Progenitor cell of endocrine pancreas (in vitro differentiated cells): ENCODE measurements at places on chromosomes 5 and 9. TPM values are rescaled to one million over a fixed set of nuclear protein-coding genes. Genes with fewer than 3 reads are reported as not detected.

The LCN9 gene
- 0.57 and 1.5 TPM in 2 replicates for total RNA-seq

- DNase-seq: no peak
Observed at GRCh38 chr5:54577528-54577927, 60.0 kb downstream of the SNX18 start.

GRCh38 chr5:110248921-110249320 lies 477.6 kb downstream of the TMEM232 start:
- DNase-seq: no peak

DNA sequence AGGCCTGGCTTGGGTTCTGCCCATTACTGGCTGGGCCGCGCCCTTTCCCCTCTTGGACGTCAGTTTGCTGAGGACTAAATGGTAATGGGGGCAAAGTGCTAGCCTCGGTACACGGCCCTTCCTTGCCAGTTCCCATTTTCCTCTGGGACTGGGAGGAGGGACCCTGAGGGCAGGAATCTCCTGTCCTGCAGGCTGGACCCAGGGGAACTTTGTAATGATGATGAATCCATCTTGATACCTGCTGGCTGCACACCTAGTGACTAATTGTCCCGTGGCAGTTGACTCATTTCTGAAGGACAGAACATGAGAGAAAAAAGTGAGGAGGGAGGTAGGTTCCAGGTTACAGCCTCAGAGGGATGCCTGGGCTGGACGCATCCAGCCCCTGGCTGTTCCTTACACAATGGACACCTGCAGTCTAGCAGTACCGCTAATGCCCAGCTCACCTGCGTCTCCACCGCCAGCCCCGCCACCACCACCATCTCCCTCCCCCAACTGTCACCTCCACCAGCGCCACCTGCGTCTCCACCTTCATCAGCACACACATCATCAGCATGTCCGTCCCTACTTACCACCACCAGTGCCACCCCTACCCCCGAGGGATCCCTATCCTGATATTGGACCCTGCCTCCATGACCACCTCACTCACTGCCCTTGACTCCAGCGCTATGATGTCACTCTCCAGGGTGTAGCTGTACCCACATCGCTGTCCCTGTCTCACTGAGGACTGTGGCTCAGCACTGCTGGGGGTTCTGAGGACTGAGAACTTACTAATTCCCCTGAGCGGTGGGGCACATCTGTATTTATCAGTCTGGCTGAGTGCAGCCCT lies 4.3 kb downstream of the CDHR2 start:
- no peak for DNase-seq

The ARID3C gene
- total RNA-seq: 8.5 and 12.0 TPM in 2 replicates

DNA sequence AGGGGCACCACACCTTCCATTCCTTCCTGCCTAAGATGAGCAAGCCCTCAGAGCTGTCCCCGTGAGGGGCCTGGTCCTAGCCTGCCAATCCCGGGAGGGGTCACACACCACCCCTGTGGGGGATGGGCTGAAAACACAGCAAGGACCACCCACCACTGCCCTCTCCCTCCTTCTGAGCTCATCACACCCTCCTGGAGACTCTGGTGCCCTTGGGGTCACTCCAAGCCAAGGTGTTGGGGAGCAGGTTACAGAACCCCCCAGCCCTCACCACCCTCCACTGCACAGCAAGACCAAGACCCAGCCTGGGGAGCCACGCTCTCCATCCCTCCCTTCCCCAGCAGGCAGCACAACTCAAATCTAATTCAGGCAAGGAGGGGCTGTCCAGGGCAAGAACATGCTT lies 60.5 kb upstream of the PPP1R26 start:
- no peak for DNase-seq

DNA sequence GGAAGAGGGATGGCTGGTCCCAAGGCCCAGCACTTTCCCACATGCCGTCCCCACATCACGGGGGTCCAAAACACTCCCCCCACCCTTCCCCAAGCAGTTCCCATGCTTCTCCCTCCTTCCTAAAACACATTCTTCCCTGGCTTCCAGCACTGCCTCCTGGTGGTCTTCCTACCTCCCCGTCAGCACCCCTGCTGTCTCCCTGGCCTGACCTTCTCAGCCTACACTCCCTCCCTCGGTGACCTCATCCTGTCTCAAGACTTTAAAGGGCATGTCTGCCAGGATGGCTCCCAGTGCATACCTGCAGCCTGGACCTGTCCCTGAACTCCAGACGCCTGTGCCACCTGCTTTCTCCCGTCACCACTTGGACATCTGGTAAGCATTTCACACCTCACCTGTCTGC lies 4.3 kb upstream of the NCS1 start:
- no peak for DNase-seq

The TAF11L5 gene
- not detected in 2 replicates for total RNA-seq

DNA sequence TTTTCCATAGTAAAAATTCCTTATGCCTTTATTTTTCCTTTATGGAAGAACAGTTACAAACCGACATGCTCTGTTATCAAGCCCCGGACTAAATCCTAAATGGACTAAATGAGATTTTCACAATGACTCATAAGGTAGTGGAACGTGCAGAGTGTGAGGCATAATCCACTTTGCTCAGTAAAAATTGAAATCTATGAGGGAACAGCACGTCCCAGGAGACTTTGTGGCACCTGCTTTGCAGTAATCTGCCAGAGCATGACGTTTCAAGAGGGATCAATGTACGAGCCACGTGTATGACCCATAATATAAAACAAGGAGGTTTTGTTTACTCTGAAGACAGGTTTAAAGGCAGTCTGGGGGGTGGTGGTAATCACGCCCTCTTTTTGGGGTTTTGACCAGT lies 83.8 kb upstream of the GNA14 start:
- no peak for DNase-seq

- DNase-seq: no peak
Observed at GRCh38 chr9:115117999-115118878, at the start of gene TNC. TNC (minus strand) TSS chr9:115118157; CDS start chr9:115091018, 27,139 bp downstream.

GRCh38 chr5:89255845-89256463 lies 373.0 kb upstream of the MEF2C start:
- DNase-seq: no peak

The APBA1 gene
- total RNA-seq: 1.8 and 1.9 TPM in 2 replicates

GRCh38 chr9:82363198-82363597 lies 374.6 kb downstream of the SPATA31D1 start:
- DNase-seq: no peak

DNA sequence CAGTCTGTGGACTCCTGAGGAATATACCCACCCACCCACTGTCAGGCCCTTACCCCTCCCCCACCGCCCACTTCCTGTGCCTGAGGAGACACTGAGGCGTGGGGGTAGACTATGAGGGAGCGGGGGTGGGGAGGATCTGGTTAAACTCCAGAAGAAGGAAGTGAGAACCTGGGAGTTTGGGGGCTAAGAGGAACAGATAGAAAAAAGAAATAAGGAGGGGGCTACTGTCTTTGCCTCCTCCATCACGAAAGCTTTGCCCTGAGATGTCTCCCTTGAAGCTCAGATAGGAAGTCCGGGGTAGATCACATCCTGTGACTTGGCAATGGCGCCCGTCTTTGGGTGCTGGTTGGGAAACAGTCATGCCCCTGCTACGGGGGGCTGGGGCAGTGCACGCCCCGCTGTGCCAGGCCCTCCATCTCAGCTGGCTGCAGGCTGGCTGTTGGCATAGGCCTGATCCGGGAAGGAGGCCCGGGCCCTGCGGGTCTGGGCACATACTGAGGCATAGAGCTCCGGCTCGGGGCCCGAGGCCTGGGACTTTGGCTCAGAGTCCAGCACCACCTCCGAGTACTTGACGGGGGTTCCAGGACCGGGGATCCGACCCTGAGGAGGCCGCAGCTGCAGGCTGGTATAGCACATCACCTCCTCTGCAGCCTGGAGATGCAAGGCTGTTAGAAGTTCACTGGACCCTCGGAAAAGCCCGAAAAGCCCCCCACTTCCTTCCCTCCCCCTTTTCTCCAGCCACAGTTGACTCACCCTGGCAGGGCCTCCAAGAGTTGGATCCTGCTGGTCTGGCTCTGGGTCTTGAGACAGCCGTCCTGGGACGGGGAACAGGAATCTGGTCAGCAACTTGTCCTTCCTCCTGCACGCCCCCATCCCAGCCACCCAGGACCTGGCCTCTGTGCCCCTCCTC lies 1.0 kb downstream of the SIT1 start:
- DNase-seq: no peak

DNA sequence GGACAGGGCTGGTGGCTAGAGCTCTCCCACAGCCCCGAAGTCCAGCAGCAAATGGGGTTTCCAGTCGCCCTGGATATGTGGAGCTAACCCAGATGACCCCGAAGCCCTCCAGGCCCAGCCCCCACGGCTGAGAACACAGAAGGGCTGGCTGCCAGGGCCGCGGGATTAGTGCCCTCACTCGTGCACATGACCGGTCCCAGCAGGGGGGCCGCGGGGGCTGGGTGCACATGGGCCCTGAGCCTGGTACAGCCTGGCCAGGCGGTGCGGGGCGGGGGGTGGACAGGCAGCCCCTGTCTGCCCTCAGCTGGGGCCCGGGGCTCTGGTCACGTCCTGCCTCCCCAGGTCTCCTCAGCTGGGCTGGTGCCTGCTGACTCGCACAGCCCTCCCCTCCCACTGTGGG lies 5.9 kb downstream of the SSNA1 start:
- no peak for DNase-seq
